NCI-H524 (cell line): ENCODE measurements at places on chromosomes 13 and 19.

- DNase-seq = peak; percentile 29
Observed at GRCh38 chr19:45598267-45599001, 3.6 kb downstream of the GPR4 start.

GRCh38 chr13:39037410-39037879 is 444 bp downstream of the PROSER1 start:
- no peak for DNase-seq

- no peak for DNase-seq
Observed at GRCh38 chr13:99656844-99657381, 155.6 kb downstream of the TM9SF2 start.

DNA sequence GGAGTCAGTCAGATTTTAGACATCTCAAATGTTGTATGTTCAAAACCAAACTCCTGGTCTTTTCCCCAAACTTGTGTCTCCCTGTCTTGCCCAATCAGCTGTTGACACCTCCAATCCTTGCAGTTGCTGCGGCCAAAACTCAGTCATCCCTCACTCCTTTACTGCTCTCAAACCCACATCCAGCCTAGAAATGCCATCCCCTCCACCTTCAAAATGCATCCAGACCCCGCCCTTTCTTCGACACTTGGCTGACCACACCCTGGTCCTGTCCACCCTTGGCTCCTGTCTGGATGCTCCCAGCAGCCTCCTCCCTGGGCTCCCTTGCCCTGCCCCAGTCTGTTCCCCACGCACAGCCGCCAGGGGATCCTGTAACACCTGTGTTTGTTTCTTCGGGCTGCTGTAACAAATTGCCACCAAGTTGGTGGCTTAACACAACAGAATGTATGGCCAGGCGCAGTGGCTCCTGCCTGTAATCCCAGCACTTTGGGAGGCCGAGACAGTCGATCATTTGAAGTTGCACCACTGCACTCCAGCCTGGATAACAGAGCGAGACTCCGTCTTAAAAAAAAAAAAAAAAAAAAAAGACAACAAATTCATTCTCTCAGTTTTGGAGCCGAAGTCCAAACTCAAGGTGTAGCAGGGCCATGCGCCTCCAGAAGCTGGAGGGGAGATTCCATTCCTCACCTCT is 11.7 kb downstream of the PLD3 start:
- no peak for DNase-seq

DNA sequence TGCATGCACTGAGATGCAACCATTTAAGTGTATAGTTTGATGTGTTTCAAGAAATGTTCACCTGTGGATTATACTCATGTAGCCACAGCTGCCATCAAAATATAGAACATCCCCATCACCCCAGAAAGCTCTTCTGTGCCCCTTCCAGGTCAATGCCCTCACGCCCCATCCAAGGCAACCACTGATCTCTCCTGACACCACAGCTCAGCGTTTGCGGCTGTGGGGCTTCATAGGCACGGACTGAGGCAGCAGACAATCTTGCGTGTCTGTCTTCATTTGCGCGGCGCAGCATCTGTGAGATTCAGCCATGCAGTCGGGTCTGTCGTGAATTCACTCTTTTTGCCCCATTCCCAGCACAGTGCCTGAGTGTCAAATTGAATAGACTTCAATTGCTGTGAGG is 153.8 kb upstream of the UQCRFS1 start:
- no peak for DNase-seq

- no peak for DNase-seq
Observed at GRCh38 chr13:77022341-77022740, 4.6 kb downstream of the FBXL3 start.

- DNase-seq = no peak
Observed at GRCh38 chr13:41383386-41383785, 72.3 kb downstream of the NAA16 start.

DNA sequence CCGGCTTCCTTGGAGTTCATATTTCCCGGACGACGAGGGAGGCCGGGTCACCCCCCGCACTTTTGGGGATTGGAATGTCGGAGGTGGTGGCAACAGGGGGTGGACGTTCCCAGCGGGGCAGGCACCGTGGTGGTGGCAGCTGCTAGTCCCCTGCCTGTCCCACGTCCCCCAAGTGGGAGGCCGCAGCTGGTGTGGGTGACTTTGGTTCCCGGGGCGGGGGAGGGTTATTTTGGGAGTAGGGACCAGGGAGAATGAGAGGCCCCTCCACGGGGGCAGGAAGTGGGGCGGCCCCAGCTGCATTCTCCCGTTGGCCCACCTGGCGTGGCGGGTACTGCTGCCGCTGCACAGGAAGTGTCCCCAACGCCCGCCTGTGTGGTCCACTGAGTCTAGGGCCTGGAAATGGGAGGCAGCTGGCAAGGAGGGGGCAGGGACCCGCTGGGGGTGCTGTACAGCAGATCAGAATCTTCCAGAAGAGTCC is 11.1 kb upstream of the PLIN3 start:
- no peak for DNase-seq

DNA sequence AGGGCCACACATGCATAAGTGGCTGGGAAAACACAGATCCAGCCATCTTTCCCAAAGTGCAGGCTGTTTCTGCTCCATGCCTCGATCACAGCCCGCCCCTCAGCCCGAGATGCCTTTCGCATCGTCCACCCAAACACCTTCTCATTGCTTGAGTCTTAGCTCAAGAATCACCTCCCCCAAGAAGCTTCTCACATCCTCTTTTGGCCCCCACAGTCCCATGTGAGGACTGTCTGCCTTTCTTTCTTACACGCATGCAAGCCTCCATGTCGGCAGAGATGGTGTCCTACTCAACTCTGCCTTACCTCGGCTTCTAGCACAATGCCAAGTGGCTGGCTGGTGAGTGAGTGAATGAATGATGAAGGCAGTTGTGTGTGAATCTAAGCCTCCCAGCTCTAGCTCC is 18.1 kb upstream of the GSX1 start:
- DNase-seq = no peak

GRCh38 chr13:50099473-50099872 is 84.2 kb downstream of the KCNRG start:
- no peak for DNase-seq

DNA sequence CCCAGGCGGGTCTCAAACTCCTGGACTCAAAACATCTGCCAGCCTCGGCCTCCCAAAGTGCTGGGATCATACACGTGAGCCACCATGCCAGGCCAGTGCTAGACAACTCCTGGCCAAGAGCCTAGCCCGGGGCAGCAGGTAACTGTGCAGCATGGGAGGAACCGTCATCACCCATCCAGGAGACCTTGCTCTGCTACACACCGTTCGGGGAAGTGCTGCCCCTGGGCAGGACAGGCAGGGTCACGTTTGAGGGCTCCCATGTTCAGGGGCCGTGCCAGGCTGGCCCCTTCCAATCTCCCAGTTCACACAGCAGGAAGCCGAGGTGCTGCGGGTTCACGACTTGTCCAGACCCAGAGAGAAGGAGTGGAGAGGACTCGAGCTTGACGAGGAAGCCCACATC is 35.1 kb downstream of the NAXD start:
- no peak for DNase-seq

GRCh38 chr13:26628706-26629105 is 71.2 kb downstream of the WASF3 start:
- peak; percentile 81 for DNase-seq

DNA sequence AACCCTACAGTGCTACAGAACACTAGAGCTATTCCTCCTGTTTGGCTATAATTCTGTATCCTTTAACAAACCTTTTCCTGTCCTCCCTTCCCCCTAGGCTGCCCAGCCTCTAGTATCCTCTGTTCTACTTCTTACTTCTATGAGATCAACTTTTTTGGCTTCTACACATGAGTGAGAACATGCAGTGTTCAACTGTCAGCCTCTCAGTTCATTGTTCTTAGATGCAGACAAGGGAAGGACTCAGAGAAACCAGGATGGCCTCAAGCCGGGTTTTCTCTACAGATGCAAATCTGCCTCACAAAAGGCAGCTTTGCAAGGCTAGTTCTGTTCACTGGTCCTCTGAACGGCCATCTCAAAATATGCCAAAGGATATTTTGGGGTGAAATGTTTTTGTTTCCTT is 18.4 kb downstream of the AMER2 start:
- no peak for DNase-seq

- DNase-seq = no peak
Observed at GRCh38 chr13:37986811-37987210, 117.2 kb upstream of the TRPC4 start.

DNA sequence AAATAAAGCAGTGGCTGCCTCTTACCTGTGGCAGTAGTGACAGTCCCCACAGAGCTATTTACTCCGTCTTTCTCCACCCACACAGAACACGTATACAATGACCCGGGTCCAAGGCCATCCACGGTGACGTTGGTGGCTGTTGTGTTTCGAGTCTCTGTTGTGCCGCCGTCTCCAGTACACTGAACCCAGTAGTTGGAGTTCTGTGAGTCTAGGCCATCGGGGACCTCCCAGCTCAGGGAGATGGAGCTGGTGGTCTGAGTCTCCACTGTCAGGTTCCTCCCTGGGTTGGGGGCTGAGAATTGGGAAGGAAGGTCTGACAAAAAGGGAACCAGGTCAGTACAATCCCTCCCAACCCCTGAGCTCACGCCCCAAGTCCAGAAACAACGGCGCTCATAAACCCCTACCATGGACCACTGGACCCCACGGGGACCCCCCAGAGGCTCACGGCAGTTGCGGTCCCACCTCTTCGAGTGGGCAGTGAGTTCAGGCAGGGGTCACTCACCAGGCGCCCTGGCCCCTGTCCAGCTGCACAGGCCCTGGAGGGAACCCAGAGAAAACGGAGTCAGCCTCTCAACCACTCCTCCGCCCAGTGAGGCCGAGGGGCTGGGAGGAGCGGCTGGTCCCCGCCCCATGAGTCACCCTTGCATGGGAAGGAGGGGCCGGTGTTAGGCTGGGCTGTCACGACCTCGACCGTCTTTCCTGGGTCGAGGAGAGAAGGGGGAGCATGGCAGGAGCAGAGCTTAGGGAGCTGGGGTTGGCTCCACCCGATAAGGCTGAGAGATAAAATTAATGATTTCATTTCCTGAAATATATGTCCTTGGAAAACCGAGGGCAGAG is 2.4 kb downstream of the PTPRH start:
- DNase-seq = no peak

DNA sequence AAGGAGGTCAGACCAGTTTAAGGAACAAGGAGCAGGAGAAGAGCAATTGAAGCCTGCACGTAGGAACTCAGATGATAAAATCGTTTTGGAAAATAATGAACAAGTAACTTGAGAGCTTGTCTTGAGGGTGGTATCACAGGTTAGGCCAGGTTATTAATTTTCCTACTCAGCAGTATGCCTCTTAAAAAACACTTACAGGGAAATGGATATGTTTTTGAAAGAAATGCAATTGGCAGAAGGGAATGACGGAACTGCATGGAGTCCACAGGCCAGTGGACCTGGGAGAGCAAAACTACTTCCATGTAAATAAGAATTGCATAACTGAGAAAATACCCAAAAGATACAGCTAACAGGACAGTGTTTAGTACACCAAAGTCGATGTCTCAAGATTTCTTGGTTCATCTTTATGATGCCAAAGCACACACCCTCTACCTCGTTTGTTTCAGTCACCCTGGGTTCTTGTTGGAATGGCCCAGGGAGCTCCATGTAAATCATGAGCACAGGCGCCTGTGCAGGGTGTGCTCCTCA is 35.2 kb downstream of the MBNL2 start:
- no peak for DNase-seq

GRCh38 chr19:54561840-54562239 is 11.8 kb upstream of the LILRA2 start:
- no peak for DNase-seq

- DNase-seq = no peak
Observed at GRCh38 chr13:30830638-30830965, 75.5 kb upstream of the MEDAG start.

DNA sequence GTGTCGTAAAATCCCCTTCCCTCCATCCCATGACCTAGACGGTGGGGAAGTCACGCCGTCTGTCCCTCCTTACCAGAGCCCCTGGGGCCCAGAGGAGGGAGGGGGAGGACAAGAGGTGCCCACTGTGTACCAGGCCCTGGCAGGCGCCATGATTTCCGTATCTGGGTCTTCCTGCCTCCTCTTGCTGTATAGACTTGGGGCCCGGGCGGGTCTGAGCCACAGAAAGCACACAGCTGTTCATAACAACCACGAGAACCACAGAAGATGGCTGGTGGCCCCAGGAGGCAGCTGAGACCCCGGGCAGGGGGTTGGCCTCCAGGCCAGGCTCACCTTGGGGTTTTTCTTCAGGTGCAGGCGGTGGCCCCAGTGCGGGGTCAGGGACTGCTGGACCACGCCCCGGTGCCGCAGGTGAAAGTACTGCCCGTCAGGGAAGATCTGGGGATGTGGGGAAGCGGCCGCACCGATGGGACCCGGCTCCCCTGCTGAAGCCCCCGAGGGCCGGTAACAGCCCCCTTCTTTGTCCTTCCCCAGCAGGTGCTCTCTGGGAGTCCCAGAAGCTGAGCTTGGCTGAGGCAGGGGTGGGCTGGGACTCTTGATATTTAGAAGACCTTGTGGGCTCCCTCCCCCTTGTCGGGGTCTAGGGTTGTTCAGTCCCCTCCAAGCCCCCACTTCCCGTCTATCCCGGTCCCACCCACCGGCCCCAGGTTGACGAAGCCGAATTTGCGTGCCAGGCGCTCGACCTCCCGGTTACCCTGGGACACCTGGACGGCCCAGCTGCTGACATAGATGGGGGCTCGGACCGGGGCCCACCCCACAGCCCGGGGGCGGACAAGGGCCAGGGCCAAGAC is 463 bp downstream of the PCSK4 start:
- no peak for DNase-seq

DNA sequence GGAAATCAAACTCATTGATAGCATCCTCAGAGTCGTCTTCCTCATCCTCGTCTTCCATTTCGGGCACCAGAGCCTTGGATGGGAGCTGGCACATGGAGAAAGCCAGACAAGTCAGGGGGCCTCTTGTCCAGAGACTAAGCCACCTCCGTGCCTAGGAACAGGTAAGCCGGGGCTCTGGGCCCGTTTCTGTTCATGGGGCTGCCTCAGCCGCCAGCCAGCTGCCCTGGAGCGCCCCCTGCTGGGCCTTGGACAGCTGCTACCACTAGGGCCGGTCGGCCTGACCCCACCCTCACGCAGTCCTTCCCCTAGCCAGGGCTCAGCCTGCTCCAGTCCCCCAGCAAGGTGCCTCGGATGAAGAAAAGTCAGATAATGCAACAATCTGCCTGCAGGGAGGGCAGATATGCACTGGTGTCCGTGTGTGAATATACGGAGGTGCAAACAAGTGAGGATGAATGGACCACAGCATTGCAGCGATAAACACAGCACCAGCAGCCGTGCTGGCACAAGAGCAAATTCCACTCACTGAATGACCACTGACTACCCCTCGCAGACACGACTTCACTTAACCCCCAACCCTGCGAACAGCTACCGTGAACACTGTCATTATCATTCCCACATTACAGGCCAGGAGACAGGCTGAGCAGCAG is 11.9 kb upstream of the PRKD2 start:
- no peak for DNase-seq

- no peak for DNase-seq
Observed at GRCh38 chr19:41000310-41000737, 9.2 kb downstream of the CYP2B6 start.

GRCh38 chr19:2578391-2578890 is 102.5 kb downstream of the GADD45B start:
- no peak for DNase-seq

- no peak for DNase-seq
Observed at GRCh38 chr19:23346696-23347095, 48.6 kb downstream of the ZNF91 start.
